Cortex of kidney (tissue), 1 donor: ENCODE measurements at places on chromosomes 2 and 18.

DNA sequence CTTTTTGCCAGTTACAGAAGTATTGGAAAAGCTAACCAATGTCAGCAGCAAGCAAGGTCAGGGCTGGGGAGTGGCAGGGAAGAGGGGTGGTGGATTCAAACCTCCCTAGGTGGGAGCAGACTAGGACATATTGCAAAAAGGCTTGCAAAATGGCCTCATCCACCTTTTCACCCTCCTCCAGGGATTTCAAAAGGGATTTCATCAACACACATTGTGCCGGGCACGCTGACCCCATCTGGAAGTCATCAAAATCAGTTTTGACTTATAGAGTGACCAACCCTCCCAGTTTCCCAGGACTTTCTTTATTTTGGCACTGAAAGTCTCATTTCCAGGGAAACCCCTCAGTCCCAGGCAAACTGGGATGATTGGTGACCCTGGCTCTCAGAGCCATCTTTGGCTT, 94.7 kb downstream of the BIN1 start:
- no peak for DNase-seq

- DNase-seq = no peak
These were observed 43.4 kb downstream of the THUMPD2 start for GRCh38 chr2:39735648-39736047.

GRCh38 chr2:187220071-187220470, 228.0 kb downstream of the CALCRL start:
- DNase-seq = no peak

- no peak for DNase-seq
These were observed 20.0 kb upstream of the EFR3B start for GRCh38 chr2:25021791-25022362.

- DNase-seq = no peak
These were observed 60.9 kb downstream of the KCTD1 start for GRCh38 chr18:26487437-26487836.

DNA sequence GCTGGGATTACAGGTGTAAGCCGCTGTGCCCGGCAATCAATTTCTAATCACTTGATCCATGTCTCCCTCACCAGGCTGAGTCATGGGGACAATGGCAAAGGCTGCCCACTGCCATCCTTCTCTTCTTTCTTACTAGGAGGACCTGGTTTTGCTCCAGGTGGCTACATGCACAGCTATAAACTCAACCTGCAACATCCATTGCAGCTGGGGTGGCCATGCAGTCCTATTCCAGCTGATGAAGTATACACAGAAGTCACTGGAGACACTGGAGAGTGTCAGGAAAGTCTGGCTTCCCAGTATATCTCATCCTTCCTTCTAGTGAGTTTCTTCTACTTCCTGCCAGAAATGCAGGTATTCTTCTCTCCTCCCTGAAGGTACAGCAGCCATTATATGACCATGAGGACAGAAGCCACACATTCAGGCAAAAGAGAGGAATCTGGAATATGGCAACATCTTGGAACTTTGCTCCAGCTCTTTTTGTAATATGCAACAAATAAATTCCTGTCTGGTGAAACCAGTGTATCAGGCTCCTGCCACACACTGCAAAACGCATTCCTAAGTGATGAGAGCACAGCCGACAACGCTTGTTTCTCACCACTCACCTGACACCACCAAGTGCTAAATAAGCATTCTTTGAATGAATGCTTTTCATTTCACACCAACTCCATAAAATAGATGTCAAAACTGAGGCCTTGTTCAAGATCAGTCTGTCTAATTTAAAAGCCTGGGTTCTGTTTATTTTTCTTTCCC, 32.3 kb downstream of the SCTR start:
- no peak for DNase-seq

DNA sequence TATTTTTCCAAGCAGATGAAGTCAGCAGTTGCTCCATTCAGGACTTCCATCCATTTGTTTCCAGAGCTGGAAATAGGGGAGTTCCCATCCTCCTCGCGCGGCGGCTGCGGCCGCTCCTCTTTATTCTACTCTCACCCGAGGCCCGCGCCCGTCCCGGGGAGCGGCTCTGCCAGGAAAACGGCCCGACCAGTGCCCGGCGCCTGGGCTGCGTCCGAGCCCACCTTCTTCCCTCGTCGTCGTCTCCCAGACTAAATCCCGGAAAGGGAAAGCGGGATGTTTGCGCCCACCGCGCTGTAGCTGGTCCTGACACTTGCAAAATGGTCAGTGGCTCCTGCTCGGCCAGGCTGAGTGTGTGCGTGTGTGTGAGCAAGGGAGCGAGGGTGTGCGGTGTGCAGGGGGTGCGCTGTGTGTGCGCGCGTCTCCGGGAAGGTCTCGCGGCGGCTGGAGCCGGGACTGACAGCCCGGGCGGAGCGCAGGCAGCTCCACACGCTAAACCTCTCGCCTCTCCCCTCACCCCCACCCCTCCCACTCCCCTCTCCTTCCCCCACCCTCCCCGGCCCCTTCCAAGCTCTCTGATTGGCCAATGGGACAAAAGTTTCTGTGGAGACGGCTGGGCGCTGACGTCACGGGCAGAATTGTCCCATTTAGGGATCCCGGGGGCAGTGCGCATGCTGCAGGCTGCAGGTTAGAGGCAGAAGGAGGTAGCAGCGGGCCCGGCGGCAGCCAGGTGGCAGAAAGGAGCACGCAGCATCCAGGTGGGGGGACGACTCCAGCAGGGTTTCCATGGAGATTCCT, at the start of gene NOL4:
Gene NOL4, minus strand, starts transcription at position 491 of the 795 bp plus-strand sequence. CDS start 1,660 bp downstream, outside the sequence.
- DNase-seq = no peak

GRCh38 chr2:39933196-39933595, 154.1 kb upstream of the THUMPD2 start:
- DNase-seq = no peak

DNA sequence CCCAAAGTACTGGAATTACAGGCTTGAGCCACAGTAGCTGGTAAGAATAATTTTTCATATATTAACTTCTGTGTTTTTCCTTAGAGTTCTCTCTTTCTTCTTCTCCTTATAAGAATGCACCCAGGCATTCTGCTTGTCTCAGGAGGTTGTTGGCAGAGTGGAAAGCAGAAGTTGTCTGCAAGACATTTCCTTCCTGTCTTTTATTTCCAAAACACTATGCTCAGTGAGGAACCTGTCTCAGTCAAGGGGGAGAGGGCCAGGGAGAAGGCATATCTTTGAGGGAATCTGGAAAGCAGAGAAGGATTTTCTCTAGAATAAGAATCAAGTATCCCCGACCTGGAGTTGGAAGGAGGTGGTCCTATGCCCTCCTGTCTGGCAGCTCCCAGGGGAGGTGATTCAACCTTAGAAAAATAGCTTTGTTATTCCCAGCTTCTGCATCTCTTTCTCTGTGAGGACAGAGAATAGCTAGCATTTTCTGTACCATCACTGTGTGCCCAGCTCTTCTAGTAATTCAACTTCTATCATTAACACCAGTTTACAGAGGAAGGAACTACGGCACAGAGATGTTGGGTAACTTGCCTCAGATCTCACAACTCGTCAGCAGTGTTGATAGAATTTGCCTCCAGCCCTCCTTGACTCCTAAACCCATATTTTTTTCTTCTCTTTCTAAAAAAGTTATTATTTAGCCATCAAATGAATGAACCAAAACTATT, 3.8 kb upstream of the LPIN2 start:
- DNase-seq = no peak

DNA sequence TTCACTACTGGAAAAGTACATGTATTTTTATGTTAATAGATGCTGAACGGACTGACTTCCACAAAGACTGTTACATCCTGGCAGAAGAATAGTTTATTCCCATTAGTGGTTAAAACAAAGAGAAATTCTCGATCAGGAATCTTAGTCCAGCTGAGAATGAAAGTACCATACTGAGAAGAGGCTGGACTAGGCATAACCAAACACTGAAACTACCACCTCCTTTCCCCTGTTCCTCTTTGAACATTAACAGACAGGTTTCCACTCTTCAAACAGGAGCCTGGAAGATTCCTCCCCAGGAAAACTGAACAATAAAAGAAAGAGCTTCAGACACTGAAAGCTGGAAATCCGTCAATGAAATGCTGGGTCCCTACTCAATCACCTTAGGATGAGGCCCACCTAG, 25.8 kb downstream of the LDAH start:
- DNase-seq = no peak

DNA sequence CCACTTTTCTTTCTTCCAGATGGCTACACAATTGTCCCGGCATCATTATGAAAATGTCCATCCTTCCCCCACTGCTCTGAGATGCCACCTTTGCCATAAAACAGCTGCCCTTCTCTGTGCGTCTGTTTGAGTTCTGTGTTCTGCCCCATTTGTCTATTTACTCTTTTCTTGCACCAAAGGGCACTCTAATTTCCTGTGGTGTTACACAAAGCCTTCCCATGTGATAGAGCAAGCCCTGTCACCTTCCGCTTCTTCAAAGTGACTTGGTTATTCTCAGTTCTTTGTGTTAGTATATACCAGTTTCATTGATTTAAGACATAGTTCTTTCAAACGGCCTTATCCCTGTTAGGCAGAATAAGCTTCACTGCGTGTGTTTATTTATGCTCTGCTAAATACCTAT, 84.1 kb downstream of the FBXO15 start:
- no peak for DNase-seq

GRCh38 chr2:242088471-242089212, 219.1 kb downstream of the RTP5 start:
- peak; percentile 41 for DNase-seq

GRCh38 chr2:166375195-166375735, 479 bp downstream of the SCN9A start:
- no peak for DNase-seq

DNA sequence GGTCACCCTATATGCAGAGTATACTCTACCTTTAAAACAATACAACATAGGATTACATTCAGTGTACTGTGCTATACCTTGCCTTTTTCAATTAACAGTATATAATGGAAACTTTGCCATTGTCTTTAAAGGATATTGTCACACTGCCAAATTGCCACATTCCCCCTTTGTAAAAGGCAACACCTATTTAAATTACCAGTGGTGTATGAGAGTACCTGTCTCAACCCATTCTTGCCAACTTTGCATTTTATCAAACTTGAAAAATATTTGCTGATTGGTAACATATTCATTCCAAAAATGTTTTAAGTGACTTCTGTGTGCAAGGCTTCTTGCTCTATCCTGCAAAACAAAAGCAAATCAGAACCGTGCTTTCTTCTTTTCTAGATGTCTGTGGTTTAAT, 92.9 kb downstream of the FMNL2 start:
- DNase-seq = no peak
